ENCODE measurements at places on chromosomes 1 and 21.
A peak's percentile ranks its signal among the peaks of the same experiment; 100 is the strongest.

DNA sequence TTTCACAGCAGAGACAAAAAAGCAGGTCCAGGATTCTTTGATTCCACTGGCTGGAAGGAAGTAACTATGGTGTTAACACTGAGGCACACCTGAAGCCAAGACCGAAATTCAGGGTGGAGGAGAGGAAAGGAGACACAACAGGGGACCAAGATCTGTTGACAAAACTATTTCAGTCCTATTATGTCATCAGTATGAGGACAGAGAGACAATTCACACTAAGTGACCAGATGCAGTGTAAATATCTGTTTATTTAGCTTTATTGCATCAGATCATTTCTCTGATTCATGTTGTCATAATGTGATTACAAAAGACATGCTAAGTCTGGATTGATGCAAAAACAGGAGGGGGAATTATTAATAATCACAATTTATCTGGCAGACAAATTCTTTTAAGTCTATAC lies 118.8 kb downstream of the SIPA1L2 start:
- peak; percentile 10 for DNase-seq

DNA sequence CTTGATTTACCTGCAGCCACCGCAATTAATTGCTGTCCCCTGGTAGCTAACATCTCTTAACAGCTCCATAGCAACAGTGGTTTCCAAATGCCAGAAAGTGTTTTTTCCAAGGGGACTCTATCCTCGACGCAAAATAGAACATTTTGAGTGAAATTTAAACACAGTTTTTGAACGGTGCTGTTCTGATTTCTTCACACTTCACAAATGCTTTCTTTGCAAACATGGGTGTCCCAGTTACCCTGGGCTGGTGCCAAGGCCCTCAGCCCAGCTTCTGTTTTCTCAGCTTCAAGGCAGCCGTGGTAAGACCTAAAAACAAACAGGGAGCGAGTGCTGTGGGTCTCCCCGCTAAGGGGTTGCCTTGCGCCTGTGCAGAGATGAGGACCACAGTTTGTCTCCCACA lies 147.3 kb upstream of the VAMP3 start:
- DNase-seq = no peak

DNA sequence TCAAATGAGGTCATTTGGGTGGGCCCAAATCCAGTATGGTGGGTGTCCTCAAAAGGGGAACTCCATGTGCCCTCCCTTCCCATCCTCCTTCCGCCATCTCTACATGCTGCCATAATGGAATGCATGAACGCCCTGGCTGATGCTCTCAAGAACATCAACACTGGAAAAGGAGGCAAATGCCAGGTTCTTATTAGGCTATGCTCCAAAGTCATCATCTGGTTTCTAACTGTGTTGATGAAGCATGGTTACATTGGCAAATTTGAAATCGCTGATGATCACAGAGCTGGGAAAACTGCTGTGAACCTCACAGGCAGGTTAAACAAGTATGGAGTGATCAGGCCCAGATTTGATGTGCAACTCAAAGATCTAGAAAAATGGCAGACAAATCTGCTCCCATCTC lies 16.6 kb upstream of the TRIM45 start:
- no peak for DNase-seq

- no peak for DNase-seq
Measured at GRCh38 chr1:43370564-43370963, 2.8 kb upstream of the ELOVL1 start.
